Non-pigmented ciliary epithelial cell (primary cell): ENCODE measurements at places on chromosomes 6 and 20.

DNA sequence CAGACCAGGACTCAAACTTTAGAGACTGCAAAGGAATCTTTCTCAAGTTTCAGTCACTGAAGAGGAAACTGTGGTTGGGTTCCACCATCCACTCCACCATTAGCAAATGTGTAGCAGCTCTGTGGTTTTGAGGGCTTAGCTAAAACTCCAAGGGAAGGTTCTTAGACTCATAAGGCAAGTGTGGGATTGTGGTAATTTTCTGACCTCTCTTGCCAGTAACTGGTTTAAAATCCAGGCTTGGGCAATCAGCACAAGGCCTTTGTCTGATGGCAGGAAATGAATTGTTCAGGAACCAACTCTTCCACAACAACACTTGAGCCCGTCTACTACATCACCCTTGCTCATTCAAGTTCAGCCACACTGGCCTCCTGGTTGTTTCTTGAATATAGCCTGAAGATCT lies 68.6 kb upstream of the FBXL4 start:
- peak; percentile 59 for DNase-seq

GRCh38 chr6:69005199-69005598 lies 370.1 kb downstream of the ADGRB3 start:
- no peak for DNase-seq

DNA sequence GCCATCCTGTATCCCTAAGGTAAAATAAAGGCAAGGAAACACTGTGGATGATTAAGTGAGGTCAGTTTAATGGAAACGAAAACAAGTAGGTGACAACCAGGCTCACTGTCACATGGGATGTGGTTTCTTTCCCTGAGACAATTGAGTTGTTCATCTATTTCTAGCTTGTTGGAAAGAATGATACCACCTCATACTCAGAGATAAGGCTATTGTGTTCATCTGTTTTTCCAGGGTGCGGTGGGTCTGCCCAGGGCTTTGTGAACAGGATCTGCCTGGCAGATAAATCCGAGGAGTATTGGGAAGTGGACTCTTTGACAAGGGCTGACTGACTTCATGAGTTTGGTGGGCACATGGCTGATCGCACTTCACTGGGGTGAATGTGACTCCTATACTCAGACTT lies 80.8 kb upstream of the TIAM2 start:
- no peak for DNase-seq

- DNase-seq = no peak
Measured at GRCh38 chr20:45153752-45154151, 20.9 kb upstream of the PI3 start.

- DNase-seq = no peak
Measured at GRCh38 chr6:39124114-39124513, 9.1 kb upstream of the SAYSD1 start.

- DNase-seq = no peak
Measured at GRCh38 chr6:61868507-61869080, 417.4 kb downstream of the KHDRBS2 start.
